ENCODE measurements at places on chromosomes 3 and 15.

- no peak for DNase-seq
Measured at GRCh38 chr3:78613421-78613879, 1154.3 kb downstream of the ROBO1 start.

DNA sequence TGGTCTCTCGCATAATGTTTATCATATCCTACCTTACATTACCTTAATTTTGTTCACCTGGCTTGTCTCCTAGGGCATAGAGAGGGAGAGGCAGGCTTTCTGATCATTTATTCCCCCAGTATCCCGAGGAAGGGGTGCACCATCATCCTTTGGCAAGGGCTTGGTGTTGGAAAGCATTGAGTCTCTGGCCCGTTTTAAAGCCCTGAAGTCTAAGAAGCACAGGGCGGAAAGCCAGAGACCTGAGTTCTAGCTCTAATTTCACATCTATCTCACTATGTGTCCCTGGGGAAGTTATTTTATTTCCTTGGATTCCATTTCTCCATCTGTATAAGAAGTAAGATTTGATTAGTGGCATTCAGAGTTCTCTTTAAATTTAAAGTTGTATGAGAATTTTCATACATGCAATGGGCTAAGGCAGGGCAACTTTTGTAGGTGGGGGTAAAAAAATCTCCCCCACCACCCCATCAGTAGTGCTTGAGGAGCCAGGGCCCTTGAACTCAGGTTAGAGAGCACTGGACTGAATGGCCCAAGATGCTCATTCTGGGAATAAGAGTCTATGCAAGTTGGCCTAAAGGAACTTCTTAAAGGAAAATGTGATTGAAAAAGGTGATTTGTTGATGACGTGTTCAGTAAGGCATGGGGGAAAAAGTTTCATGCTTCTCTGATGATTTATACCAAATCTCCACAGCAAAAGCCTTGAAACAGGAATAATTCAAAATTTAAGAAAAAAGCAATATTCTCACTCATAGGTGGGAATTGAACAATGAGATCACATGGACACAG, 10.1 kb downstream of the TMC3 start:
- DNase-seq = no peak

DNA sequence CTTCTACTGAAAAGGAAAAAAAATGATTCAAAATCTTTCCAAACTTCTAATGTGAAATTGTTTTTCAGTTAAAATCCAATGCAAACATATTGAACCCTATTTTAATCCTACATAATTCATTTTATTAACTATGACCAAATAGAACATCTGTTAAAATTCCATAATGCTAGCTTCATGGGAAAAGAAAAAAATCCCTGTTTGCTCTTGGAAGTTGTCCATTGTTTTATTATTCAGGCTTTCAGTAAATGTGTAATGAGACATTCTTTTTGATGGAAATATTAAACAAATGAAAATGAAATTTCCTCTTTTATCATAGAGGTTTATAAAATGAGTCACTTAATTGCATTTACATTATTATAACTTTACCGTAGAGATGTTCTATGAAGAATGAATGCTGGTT, 49.5 kb downstream of the SLC25A26 start:
- DNase-seq = no peak

DNA sequence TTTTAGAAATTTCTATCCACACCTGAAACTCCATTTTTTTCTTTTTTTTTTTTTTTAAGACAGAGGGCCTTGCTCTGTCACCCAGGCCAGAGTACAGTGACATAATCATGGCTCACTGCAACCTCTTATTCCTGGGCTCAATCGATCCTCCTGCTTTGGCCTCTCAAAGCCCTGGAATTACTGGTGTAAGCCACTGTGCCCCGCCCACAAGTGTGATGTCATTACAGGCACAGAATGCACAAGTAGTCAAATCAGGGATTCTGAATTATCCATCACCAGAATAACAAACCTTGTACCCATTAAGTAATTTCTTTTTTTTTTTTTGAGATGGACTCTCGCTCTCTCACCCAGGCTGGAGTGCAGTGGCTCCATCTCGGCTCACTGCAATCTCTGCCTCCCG, 1.9 kb downstream of the UQCRC1 start:
- DNase-seq = no peak

DNA sequence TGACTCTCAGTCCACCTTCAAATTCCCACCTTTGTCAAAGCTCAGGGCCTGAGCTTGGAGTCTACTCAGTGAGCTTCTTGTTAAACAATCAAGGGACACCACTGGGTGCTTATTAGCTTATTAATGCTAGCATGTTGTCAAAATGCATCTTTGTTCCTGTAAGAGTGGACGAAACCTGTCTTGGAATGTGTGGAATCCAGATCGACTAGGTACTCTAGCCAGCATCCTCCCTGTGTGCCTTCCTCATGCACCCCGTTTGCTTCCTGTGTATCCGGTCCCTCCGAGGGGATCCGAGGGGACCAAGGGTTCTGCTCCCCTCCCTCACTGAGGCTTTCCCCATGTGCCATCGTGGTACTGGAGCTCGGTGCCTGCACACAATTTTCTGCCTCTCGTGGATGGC, 75.7 kb upstream of the UBE3A start:
- no peak for DNase-seq

DNA sequence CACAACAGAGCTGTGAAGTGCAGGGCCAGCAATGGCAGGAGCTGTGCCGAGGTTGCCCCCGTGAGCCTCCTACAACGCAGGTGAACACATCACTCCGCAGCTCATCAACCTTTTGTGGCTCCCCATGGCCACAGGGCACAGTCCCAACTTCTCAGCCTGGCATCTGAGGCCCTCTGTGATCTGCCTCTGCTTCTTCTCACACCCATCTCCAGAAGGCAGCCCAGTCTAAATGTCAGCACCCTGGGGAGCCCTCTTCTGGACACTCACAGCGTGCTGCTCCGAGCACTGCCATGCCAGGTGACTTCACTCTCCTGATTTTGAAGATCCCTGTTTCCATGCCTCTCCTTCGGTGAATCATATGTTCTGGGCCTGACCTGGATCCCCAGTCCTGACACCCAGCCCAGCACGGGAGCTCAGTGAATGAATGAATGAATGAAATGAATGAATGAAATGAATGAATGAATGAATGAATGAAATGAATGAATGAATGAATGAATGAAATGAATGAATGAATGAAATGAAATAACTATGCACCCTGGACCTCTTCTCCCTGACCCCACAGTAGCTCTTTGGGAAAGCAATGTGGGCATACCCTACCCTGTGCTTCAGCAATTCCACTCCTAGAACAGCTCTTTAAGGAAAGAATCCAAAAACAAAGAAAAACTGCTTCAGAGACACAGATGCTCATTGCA, 17.9 kb upstream of the SKIC8 start:
- DNase-seq = no peak

DNA sequence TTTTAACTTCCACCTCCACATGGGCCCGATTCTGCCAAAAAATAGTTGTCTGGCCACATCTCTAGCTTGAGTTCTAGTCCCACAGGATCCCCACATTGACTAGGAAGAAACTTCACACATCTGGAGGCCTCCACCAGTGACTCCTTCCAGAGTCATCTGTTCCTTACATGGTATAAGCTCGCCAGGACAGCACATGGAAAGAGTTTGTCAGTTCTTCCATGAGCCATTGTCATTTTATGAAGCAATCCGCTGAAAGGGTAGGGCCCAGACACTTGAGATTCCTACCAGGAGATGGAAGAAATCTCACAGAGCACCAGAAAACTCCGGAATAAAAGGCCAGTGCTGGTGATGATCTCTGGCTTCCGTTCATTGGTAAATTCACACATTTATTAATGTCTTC, 350.5 kb upstream of the ICE2 start:
- no peak for DNase-seq

DNA sequence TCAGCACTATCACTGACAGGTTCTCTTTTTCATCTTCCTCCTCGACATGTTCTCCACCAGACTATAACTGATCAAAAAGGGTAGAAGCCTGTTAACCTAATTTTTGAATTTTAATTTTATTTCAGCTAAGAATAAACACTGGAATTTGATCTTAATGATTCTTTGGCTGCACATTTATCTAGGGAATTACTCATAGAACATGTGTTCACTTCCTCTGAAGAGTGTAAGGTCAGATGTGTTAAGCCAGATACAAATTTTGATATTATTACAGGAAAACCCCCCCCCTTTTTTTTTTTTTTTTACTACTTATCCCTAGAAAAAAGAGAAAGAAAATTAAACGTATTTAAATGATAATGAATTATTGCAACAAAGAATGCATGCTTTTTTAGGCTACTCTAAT, 15.0 kb downstream of the DCBLD2 start:
- no peak for DNase-seq

All from choroid plexus epithelial cell (primary cell).